Astrocyte (in vitro differentiated cells and primary cell): ENCODE measurements at places on chromosomes 1 and 21. TPM values are rescaled to one million over a fixed set of nuclear protein-coding genes. Genes with fewer than 3 reads are reported as not detected.

Gene RPRD2
- 25.2 and 26.0 TPM in 2 replicates for total RNA-seq

- DNase-seq, result peak; percentile 60
- H3K27me3 ChIP-seq, result no peaks in the 10 kb centered on the region
- no peaks in the 10 kb centered on the region for H3K36me3 ChIP-seq
Observed at GRCh38 chr1:88979054-88979748, 13.2 kb downstream of the KYAT3 start.

- DNase-seq, result no peak
- no peak overlapping the region for H3K27ac ChIP-seq
- H3K4me3 ChIP-seq, result no peak overlapping the region
- no peaks in the 10 kb centered on the region for H3K27me3 ChIP-seq
- no peaks in the 10 kb centered on the region for H3K36me3 ChIP-seq
Observed at GRCh38 chr1:89287181-89288050, 14.8 kb upstream of the GBP5 start.

DNA sequence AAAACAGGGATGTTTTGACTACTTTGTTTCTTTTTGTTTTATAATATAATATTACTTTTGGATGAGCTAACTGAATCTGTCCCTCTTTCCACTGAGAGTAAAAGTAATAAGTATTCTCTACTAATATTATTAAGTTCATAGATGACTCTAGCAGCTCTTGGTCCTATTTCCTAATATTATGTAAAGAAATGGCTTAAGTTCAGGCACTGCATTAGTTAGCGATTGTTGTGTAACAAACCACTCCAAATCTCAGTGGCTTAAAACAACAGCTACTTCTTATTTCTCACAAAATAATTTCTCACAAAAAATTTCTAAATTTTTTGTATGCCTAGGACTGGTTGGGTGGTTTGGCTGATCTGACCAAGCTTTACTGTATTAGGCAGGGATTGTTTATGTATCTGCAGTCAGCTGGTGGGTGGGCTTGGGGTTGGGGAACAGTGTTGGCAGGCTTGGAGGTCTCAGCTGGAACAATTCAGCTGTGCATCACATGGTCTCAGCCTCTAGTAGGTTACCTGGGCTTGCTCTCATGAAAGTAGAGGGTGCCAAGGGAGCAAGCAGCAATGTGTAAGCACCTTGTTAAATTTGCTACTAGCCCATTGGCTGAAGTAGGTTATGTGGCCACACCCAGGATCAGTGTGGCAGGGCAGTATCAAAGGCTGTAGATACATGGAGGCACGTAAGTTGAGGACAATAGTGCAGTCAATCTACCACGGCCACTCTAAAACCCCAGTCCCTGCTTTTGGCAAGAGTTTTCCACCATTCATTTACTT lies 8.8 kb upstream of the CCT8 start:
- H3K4me1 ChIP-seq, result peaks cover 15% of the 10 kb centered on the region
- H3K27me3 ChIP-seq, result no peaks in the 10 kb centered on the region
- no peaks in the 10 kb centered on the region for H3K36me3 ChIP-seq
- no peak overlapping the region for H3K27ac ChIP-seq

DNA sequence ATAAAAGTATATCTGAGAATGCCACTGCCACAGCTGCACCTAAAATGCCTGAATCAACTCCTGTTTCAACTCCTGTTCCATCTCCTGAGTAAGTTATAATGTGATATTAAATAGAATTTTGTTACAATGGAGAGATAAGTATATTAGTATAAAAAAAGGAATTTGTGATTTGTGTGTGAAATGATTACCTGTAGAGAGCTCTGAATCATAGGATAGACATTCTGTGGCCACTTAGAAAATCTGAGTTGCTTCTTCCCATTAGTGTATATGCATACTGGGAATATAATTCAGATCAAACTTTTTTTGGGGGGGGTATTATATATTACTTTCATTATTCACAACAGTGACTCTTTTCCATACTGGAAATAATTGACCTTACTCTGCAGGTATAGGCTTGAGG lies 52.9 kb downstream of the SUCO start:
- peaks cover 27% of the 10 kb centered on the region for H3K4me1 ChIP-seq
- peaks cover 12% of the 10 kb centered on the region for H3K36me3 ChIP-seq
- H3K27ac ChIP-seq, result peak overlapping the region; percentile 48
